ENCODE measurements at places on chromosomes 7 and 10.

DNA sequence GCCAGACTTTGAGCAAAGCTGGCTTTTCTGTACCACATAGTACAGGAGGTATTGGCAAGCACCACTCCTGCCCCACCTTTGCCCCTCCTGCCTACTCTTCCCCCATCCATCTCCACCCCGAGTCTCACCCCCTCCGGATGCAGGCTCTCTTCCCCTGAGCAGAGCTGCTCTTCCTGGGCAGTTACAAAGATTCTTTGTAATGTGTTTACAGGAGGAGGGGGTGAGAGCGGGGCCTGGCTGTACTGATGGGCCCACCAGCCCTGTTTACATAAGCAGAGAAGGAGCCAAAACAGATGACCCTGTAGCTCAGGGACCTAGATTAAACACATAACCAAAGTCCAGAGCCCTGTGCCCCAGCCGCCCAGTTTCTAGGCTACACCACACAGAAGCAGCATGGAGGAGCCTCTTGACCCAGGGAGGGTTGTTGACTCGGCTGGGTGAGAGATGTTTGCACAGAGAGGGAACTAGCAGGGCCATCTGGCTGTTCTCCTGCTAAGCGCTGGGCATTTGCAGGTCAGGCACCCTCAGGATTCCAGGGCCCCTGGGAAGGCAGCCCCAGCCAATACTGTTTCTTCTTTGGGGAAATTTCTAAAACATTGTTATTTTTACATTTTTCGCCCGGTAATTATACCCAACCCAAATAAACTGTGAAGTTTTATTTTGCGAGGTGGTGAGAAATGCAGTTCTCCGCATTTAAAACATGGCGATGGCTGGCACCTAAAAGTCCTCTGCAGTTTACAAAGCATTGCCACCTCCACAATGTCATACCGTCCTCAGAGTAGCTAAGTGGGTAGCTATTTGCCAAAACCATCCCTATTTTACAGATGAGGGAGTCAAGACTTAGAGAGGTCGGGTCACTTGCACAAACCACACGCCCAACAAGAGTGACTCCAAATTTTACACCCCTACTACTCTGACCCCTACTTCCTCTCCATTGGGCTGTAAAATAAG, 11.4 kb upstream of the ZKSCAN1 start:
- peak; percentile 76 for DNase-seq

DNA sequence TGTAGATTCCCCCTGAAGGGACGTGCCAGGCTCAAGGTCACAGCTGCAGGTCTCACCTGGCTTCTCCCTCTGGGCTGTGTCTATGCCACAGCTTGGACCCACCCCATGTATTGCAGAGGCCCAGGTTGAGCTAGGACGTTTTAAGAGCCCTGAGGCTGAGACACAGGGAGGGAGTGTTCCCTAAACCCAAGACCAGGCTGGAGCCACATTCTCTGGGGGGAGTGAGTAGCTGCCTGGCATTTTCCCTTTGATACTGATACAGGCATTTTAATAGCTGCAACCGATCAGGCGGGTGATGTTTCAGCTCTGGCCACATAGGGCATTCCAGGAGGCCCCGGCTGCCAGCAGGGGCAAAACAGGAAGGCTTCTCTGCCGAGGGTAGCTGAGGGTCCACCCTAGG, 13.4 kb downstream of the COL13A1 start:
- no peak for DNase-seq

GRCh38 chr10:65818990-65819389, 1106.8 kb upstream of the LRRTM3 start:
- no peak for DNase-seq

DNA sequence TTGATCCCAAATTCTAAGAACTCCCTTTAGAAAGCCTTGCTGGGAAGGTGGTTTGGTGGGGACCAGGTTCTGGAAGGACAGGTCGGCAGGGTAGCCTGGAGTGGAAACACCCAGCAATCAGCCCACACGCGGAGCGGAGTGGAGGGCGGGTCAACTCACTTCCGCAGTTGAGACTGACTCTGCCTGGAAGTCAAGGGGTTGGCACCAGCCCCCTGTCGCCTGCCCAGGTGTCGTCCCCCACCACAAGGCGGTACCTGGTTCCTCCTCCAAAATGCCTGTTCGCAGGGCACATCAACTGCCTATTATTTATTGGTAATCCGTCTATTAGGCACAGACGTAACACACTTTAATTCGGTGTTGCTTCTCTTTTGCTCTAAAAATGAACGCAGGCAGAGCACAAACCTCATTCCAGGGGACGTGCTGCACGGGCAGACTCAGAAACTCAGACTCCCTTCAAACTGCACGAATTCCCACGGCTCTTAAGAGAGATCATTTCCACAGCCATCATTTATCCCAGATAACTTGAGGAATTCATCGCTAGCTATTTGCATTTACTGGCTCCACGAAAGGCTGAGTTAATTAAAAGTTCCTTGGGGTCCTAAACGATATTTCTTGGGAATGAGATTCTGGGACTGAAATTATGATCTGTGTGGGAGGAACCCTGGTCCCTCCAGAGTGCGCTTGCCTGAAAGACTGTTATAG, 248.2 kb upstream of the PPP2R2D start:
- no peak for DNase-seq

DNA sequence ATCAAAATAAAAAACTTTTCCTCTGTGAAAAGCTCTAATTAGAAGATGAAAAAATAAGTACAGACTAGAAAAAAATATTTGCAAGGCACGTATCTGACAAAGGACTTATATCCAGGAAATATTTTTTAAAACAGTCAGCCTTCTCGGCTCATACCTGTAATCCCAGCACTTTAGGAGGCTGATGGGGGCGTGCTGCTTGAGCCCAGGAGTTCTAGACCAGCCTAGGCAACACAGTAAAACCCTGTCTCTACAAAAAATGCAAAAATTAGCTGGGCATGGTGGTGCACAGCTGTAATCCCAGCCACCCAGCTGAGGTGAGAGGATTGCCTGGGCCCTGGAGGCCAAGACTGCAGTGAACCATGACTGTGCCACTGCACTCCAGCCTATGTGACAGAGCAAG, 542.8 kb downstream of the PARD3 start:
- no peak for DNase-seq

GRCh38 chr10:61803269-61803668, 98.2 kb upstream of the ARID5B start:
- no peak for DNase-seq

Measured in hematopoietic multipotent progenitor cell (in vitro differentiated cells).